ENCODE measurements at places on chromosomes 3 and 15. TPM values are rescaled to one million over a fixed set of nuclear protein-coding genes. Genes with fewer than 3 reads are reported as not detected.
A peak's percentile ranks its signal among the peaks of the same experiment; 100 is the strongest.

SOX14 gene
- not detected for total RNA-seq

DNA sequence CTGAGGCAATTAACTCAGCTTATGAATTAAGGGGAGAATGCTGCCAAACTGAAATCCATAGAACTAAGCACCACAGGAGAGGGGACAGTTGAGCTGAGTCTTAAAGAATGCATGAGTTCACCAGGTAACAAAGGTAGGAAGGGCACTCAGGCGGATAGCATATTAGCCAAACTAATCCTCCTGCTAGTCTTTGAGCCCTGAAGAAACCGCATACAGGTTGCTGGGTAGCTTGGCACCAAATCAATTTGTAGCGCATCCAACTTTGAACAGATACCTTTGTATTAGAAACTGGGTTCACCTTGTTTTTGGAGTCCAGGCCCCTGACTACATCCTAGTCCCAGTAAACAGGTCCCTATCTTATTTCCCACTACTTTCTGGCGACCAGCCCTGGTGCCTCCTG, 93.7 kb downstream of the FRMD4B start:
- no peaks in the 10 kb centered on the region for H3K27me3 ChIP-seq
- no peak for DNase-seq
- no peak overlapping the region for H3K27ac ChIP-seq

PROK2 gene
- total RNA-seq = 0.28 TPM

DNA sequence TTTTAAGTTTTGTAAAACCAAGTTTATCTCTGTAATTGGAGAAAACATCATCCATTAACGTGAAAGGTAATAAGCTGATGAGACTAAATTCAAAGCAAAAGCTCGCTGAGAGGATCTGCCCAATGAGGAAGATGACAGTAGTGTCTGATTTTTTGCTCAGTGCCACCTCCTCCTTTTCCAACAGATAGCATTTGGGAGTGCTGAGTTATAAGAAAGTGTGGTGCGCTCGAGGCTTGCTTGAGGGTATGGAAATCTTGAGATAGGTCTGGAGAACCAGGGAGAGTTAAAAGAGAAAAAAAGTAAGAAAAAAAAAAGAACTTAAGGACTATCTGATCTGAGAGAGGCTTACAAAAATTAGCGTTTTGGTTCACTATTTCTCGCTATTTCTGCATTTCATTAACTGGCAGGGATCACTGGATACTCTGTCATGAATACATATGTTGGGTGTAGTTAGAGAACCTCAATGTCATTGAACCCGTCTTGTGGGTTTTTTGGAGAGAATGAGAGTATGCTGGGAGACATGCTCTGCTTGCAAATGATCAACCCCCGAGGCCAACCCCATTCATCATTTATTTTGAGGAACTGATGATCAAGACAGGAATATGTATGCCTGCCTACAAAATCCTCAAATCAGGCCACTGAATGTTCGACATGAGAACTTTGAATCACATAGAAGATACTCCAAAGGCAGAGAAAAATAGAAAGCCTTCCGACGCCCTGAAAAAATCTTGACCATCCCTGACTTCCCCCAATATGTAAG, 973 bp upstream of the USP13 start:
- H3K27me3 ChIP-seq = no peaks in the 10 kb centered on the region
- peak overlapping the region; percentile 50 for H3K4me3 ChIP-seq
- H3K27ac ChIP-seq = no peak overlapping the region
- no peak for DNase-seq
- H3K36me3 ChIP-seq = no peaks in the 10 kb centered on the region
- peaks cover 8% of the 10 kb centered on the region for H3K4me1 ChIP-seq

- H3K4me3 ChIP-seq = no peak overlapping the region
- DNase-seq = no peak
- H3K27ac ChIP-seq = no peak overlapping the region
- no peaks in the 10 kb centered on the region for H3K36me3 ChIP-seq
- no peaks in the 10 kb centered on the region for H3K4me1 ChIP-seq
Measured at GRCh38 chr15:59424616-59425015, 13.4 kb upstream of the FAM81A start.

DNA sequence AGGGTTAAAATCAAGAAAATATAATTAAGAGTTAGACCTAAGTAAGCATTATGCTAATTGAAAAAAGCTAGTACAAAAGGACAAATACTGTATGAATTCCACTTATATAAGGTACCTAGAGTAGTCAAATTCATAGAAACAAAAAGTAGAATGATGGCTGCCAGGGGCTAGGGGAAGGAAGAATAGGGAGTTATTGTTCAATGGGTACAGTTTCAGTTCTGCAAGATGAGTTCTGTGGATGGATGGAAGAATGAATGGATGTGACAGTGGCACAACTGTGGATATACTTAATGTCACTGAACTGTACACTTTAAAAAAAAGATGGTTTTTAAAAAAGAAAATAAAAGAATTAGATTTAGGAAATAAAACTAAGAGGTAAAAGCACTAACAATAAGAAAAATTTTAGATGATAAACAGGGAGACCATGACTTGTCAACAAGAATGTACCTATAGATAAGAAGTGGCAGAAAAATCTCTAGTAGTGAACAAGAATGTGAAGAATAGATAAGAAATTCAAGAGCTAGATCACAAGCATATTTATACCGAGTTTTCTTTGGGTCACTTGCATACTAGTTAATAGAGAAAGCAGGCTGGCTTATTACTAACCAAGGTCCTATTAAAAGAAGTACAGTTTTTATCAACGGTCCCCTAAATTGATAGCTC, 5.5 kb downstream of the IFT80 start:
- no peak for DNase-seq
- peaks cover 6% of the 10 kb centered on the region for H3K4me1 ChIP-seq
- peak overlapping the region; percentile 38 for H3K27ac ChIP-seq
- no peaks in the 10 kb centered on the region for H3K36me3 ChIP-seq

IQCF5 gene
- total RNA-seq = not detected

GRCh38 chr3:125280668-125281361, 68.3 kb upstream of the SLC12A8 start:
- no peak overlapping the region for H3K27ac ChIP-seq
- no peaks in the 10 kb centered on the region for H3K4me1 ChIP-seq
- no peaks in the 10 kb centered on the region for H3K27me3 ChIP-seq
- no peaks in the 10 kb centered on the region for H3K36me3 ChIP-seq
- DNase-seq = no peak

GRCh38 chr3:76900596-76900995, 139.3 kb upstream of the ROBO2 start:
- H3K36me3 ChIP-seq = no peaks in the 10 kb centered on the region
- no peaks in the 10 kb centered on the region for H3K4me1 ChIP-seq
- H3K4me3 ChIP-seq = no peak overlapping the region
- no peak for DNase-seq
- H3K27me3 ChIP-seq = no peaks in the 10 kb centered on the region
- no peak overlapping the region for H3K27ac ChIP-seq

AGBL1 gene
- total RNA-seq = not detected

ANKUB1 gene
- total RNA-seq = not detected

DNA sequence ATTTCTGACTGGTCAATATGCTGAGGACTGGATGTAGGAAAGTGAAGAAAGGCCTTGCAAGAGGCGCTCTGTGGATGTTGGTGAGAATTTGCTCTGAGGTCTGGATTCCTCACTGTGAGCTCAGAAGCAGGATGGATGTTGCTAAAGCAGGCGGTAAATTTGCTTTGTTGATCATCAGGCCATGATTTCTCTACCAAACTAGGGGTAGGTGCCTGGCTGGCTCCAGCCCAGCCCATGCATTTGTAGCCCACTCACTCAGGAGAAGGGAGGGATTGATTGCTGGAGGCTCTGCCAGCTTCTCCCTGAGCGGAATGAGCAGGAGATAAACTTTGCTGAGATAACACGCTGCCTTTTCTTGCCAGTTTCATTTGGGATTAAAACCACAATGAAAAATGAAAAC, 44.3 kb upstream of the NTRK3 start:
- DNase-seq = no peak
- H3K4me1 ChIP-seq = no peaks in the 10 kb centered on the region
- H3K4me3 ChIP-seq = no peak overlapping the region
- H3K27me3 ChIP-seq = no peaks in the 10 kb centered on the region
- no peaks in the 10 kb centered on the region for H3K36me3 ChIP-seq
- H3K27ac ChIP-seq = no peak overlapping the region

DNA sequence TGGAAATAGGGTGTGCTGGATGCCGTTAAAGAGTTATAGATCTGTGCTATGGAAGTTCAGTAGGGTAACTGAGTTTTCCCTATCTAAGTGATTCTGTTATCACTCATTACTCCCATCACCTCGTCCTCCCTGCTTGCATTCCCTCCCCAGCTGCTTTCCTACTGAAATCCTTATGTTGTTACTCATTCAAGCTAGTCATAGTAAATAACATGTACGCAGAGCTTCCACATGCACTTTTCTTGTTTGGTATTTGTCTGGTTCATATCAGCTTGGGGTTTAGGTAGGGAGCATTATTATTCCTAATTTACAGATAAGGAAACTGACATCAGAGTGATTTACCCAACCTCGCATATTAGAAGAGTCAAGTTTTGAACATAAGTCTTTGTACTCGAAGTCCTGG, 135.1 kb downstream of the HCN4 start:
- H3K27me3 ChIP-seq = no peaks in the 10 kb centered on the region
- no peak overlapping the region for H3K27ac ChIP-seq
- DNase-seq = no peak

DNA sequence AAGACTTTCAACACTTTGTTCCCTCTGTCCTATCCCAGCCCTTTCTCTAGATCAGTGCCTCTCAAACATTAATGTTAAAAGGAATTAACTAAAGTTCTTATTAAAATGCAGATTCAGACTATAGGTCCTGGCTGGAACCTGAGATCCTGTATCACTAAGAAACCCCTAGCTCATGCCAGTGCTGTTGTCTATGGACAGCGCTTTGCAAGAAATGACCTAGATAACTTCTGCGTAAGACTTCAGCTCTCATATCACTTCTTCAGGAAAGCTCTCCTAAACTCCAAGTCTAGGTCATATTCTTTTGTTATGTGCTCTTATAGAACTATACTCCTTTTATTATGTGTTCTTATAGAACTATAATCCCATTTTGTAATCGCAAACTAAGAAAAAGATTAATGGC, 67.8 kb upstream of the CDIN1 start:
- DNase-seq = no peak
- no peak overlapping the region for H3K4me3 ChIP-seq
- no peaks in the 10 kb centered on the region for H3K36me3 ChIP-seq
- no peaks in the 10 kb centered on the region for H3K4me1 ChIP-seq
- no peaks in the 10 kb centered on the region for H3K27me3 ChIP-seq

DNA sequence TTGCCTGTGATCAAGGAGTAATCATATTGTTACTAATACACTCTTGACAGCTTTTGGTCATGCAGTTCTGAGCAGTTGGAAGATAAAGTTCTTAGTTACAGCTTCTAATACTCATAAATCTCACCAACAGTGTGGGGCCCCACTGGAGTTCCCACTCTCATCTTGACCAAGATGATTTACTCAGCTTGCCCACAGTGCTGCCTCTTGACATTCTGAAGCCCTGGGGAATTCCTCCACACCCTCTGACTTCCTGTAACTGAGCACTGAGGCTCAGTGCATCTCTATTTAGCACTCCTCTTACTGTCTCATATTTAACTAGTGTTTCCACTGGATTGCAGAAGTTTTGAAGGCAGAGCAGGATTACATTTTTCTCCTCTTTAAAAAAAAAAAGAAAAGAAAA, 1.9 kb upstream of the ARL6IP5 start:
- H3K4me1 ChIP-seq = peaks cover 69% of the 10 kb centered on the region
- no peaks in the 10 kb centered on the region for H3K36me3 ChIP-seq
- peak overlapping the region; percentile 17 for H3K27ac ChIP-seq
